ENCODE measurements at places on chromosomes 3 and 15.

GRCh38 chr3:183870563-183870962, 14.1 kb downstream of the PARL start:
- no peak for DNase-seq

DNA sequence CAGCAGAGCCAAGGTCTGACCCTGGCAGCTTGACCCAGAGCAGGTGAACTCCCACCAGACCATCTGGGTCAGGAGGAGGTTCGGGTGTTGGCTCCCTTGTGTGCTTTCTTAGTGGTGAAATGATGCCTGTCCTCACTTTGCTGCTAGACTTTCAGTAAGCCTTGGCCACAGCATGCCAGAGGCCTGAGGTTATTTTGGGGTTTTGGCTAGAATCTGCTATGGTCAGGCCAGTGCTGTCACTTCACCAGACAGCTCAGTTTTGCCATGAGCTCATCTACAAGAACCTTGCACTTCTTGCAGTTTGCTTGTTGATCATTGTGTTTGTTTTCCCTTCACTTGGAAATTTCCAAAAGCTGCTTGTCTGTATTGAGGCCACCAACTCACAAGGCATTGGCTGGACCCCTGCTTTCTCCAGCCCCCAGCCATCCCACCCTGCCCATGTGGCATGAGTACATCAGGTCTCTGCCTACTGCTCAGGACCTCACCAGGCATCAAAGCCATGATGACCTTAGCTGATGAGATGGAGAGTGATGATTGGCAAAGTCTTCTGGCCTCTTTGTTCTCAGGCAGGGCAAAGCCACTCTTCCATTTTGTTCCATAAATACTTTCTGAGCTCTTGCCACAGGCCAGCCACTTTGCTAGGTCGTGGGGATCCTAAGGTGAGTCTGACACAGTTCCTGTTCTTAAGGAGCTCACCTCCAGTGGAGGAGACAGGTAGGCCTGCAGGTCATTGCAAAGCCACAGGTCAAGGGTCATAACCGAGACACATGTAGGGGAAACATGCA, 122.6 kb downstream of the ARNT2 start:
- DNase-seq, result no peak

DNA sequence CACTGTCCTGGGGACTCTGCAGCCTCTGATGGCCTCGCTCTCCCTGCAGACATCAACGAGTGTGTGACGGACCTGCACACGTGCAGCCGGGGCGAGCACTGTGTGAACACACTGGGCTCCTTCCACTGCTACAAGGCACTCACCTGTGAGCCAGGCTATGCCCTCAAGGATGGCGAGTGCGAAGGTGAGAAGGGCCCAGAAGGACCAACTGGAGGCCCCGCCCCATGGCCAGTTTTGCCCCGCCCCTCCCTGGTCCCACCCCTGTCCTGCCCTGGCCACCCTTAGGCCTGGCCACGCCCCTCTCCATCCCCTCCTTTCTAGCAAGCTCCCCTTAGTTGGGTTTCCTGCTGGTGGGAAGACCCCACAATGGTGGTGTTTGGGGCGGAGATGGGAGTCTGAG, 77.5 kb downstream of the FBLN2 start:
- DNase-seq, result no peak

DNA sequence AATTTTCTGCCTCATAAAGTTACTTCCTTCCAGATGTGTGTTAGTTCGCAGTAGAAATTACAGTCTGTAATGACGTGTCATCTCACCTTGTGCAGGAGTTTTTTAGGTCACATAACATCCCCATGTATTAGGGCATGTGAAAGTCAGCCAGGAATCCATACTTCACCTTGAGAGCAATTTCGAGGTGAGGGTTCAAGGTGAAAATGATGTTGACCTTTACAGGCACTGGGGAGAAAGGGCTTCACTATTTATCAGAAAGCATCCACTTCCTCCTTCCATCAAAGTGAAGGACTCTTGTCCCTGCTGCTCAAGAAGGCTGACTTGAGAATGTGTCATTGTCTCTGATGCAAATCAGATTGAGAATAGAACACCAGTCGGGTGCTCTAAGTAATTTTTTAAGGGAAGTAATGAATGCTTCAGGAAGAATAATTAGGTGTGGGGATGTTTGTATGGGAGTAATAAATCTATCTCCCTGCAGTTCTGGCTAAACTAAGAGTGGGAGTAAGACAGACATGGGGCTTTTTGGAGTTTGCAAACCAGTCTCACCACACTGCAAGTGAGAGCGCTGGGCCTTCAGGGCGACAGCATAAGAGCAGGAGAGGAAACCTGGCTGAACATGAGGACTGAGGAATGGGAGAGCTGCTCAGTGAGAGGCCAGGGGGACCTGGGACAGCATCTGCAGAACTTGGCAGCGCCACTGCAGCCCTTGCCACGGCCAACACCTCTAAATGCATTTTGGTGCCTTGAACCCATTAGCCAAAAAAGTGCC, 85.9 kb upstream of the IL12A start:
- DNase-seq, result no peak

All from transverse colon (tissue), 4 donors.